ENCODE measurements at places on chromosomes 7 and 10.

DNA sequence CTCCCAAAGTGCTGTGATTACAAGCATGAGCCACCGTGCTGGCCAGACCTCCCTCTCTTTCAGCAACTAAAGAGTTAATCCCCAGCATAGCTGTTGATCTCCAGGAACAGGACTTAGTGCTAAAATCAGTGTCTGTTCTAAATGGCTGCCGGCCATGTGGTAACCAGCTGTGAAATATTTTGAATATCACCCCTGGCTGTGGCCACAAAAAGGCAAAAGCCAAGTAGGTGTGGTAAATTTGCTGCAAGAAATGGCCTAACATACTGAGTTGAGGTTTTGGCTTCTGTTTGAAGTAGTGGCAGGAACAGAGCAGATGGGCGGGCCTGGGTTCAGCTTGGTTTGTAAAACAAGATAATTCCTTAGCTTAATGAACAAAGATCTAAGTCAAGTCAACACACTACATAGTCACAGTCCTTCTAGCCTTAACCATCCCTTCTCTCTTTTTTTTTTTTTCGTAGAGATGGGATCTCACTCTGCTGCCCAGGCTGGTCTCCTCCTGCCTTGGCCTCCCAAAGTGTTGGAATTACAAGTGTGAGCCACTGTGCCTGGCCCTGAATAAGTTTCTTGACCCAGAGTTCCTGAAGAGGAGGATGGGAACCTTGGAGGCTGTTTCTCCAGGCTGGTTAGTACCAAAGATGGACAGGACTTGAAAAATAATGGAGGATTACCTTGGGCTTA lies 22.7 kb upstream of the AGFG2 start:
- DNase-seq: no peak

DNA sequence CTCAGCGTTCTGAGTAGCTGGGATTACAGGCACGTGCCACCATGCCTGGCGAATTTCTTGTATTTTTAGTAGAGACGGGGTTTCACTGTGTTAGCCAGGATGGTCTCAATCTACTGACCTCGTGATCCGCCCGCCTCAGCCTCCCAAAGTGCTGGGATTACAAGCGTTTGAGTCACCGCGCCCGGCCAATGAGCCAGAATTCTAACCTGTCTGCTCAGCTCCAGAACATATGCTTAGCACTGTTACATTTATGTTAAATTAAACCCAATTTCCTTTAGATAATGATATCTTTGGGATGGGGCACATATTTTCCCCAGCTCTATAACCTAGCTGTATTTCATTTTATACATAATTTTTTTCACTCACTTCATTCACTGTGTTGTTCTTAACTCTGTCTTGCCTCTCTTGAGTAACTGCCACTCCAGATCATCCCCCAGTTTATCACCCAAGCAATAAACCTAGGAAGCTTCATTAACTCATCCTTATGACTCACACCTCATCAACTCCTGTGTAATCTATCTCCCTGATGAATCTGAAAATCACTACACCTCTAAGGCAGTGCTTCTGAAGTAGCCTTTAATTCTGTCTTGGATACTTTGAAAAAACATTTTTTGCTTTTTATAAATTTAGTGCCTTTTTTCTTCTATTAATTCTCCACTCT lies 559.7 kb upstream of the ZWINT start:
- no peak for DNase-seq

DNA sequence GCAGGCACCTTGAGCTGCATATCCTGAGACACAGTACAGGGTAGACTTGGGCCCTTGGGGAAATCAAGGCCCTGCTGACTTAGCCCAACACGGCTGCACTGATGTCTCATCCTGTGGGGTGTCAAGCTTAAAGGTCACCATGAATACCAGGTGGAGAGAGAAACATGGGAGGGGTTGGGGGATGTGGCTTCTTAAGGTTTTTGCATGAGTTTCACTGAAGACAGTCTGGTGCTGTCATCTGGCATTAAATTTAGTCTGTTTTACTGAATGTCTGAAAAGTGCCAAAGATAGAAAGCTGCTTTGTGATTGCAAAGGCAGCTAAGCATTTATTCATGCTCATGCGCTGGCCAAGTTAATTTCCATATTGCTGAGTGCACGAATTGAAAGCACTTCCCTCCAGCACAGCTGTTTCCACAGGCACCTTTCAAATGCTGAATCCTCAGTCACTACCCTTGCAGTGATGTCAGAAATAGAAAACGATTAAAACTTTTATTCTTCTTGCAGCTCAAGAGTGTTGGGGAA lies 102.1 kb downstream of the OSBPL3 start:
- DNase-seq: no peak

DNA sequence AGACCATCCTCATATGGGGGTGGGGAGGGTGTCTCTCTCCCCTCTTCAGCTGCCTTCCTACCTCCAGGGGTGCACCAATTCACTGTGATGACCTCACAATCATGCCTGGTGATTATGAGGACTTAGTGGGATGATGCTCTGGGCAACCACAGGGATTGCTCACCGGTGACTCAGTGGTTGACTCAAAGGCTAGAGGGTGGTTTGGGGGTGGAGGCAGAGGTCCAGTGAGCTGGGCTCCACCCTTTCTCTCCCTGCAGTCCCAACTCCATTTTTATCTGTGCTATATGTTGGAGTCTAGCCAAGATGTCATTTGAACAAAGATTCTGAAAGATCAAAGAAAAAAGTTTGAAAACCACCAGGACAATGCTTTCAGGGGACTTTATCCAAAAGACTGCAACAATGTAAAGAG lies 286.9 kb downstream of the KCNMA1 start:
- no peak for DNase-seq

DNA sequence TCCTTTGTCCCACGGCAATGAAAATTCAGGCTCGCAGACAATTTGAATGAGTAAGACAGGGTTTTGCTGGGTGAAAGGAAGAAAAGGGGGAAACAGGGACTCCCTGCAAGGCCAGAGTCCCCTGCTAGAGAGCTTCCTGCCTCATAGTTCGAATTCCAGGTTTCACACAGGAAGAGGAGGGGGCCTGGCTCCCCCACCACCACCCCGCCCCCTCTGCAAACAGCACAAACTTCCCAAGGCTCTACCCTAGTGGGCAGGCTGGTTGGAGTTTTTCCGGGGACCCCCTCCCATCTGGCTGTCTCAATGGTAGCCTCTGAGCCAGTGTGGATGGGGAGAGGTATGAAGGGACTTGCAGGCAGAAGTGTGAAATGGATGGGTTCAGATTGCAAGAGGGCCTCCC lies 57.4 kb upstream of the NEBL start:
- no peak for DNase-seq

DNA sequence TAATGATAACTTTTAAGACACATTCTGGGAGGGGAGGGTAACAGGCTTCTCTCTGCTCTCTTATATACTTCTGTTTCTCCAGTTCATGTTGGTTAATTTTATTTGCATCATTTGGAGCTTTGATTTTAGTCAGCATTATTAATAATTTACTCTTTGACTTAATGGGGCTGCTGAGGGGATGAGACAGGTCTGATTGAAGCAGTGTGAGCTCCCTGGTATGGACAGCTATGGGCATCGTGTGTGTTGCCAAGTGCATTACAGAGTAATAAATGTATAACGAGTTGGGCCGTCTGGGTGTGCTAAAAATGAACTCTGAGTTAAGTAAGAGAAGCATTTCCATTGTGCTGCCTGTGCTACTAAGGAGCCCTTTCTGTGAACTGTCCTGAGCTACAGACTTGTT lies 31.7 kb upstream of the IKZF1 start:
- no peak for DNase-seq

DNA sequence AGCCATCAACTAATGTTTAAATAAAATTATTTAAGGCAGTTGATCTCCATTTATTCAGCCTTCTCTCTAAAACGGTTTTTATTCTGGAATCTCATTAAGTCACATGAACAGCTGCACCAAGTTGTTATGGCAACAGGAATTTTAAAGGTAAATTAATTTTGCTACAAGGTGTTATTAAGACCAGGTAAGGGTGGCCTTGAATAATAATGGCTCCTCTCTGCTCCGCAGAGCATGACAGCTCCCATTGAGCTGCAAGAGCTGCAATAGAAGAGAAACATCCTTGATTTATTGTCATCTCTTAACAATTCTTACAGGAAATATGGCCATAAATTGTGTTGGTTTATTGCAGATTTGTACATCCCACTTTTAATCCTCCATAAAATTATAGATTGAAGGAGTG lies 165.8 kb downstream of the KLF6 start:
- no peak for DNase-seq

DNA sequence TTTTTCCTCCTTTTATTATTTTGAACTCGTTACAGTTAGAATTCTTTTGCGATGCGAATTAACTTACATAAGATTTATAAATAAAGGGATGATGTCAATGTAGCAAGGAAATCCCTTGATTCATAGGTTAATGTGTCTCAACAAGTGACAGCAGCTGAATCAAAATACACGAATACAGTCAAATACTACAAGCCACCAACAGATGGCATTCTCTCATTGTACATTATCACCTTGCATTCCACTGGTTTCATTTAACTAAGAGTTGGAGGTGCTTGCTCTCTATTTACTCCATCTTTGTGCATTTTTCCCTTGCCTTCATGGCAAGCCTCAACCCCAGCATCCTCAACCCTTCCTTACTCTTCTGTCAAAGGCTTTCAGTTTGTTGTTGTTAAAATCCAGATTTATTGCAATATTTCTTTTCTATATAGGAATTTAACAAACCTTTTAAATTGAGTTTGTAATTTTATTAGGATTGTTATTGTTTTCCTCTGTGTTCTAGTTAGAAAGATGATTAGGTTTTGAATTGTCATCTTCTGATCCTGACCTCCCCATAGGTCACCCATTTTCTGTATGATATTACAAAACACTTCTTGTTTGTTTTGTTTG lies 78.3 kb downstream of the SLC25A40 start:
- no peak for DNase-seq

DNA sequence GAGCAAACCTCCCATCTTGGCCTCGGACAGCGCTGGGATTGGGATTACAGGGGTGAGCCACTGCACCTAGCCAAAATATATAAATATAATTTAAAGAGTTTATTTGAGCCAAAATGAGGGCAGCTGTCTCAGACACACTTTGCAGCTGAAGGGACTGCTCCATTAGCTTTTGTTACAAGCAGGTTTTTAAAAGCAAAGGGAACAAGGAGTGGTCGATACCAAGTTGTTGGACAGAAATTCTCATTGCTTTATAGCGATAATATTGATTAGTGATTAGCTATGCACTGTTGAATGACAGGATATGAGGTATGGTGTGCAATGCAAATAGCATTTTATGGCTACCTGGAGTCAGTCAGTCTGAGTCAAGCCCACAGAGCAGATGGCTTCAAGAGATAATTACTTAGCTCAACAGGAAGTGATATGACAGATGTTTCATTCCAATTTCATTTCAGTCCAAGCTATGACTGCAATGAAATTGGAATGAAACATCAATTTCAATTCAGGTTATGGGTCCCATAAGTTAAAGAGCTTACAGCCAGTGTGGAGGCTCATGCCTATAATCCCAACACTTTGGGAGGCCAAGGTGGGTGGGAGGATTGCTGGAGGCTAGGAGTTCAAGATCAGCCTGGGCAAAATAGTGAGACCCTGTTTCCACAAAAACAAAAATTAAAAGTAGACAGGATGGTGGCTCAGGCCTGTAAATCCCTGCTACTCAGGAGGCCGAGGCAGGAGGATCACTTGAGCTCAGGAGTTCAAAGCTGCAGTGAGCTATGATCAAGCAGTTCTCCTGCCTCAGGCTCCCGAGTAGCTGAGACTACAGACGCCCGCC lies 23.1 kb downstream of the TYW1 start:
- DNase-seq: no peak

DNA sequence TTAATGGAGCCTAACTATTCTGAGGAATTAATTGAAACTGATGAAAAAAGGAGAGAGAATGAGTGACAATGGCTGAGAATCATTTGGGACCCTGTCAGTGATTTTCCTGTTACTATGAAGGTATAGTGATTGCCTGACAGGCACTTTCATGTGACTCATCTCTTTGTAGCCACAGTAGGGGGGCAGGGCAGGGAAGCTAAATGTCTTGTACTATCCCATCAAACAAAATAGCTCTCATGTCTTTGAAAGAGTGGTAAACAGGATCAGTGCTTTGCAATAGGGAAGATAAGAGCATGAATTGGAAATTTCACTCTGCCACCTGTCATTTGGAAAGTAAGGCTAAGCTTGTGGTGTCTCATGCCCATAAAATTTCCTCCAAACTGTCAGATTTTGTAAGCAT lies 94.5 kb upstream of the GSDME start:
- no peak for DNase-seq

DNA sequence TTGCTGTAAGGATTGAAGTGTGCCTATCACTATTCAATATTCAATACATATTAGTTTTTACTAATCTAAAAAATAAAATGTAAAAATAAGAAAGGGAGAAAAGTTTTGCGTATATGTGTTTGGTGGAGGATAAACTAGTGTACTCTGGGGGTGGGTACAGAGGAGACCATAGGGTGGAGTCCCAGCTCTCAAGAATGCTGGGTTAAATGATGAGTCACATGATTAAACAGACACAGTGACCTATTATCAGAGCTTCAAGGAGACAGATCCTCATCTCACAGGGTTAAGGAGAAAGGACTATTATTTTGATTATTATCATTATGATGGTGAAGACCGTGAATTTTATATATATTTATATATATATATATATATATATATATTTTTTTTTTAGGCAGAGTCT lies 77.5 kb downstream of the AFAP1L2 start:
- no peak for DNase-seq

GRCh38 chr7:24979863-24980533 lies at the start of gene OSBPL3:
OSBPL3 (minus strand) TSS chr7:24980178; CDS start chr7:24892472, 87,706 bp downstream.
- DNase-seq: peak; percentile 63

- no peak for DNase-seq
These were observed 11.6 kb downstream of the PDLIM1 start for GRCh38 chr10:95279042-95279820.

GRCh38 chr10:62327885-62328284 lies 46.3 kb upstream of the ZNF365 start:
- DNase-seq: no peak

DNA sequence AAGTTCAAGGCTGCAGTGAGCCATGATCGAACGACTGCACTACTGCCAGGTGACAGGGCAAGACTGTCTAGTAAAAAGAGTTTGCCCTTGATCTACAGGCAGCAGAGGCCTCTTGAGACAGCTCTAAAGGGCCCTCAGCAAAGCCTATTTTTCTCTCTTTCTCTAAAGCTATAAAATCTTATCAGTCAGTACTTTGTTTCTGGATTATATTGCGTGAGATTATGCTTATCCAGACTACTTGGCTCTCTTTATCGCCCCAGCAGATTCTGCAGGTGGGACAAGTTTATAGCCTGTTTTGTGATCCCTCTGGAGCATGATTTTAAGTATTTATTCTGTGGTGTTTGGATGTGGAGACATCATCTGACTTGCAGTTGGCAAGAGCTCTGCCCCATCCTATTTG lies 2.7 kb downstream of the RPP38 start:
- no peak for DNase-seq

GRCh38 chr10:37535459-37536246 lies 321.8 kb downstream of the ZNF248 start:
- DNase-seq: no peak
